ENCODE measurements at places on chromosomes 2 and 18.

DNA sequence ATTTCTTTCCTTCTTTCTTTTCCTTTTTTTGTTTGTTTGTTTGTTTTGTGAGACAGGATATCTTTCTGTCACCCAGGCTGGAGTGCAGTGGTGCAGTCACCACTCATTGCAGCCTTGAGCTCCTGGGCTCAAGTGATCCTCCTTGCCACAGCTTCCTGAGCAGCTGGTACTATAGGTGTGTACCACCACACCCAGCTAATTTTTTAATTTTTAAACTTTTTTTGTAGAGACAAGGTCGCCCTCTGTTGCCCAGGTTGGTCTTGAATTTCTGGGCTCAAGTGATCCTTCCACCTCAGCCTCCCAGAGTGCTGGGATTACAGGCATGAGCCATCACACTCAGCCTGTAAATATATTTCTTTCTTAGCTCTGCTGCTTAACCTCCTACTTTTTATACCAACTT lies 83.4 kb upstream of the CYP20A1 start:
- no peak for DNase-seq

- DNase-seq, result no peak
Measured at GRCh38 chr2:51998890-51999289, 967.0 kb upstream of the NRXN1 start.

- no peak for DNase-seq
Measured at GRCh38 chr2:96413323-96413722, 77.8 kb downstream of the NCAPH start.

GRCh38 chr18:32255570-32255969 lies 65.7 kb downstream of the MEP1B start:
- no peak for DNase-seq

GRCh38 chr2:174263997-174264396 lies 15.7 kb upstream of the OLA1 start:
- DNase-seq, result no peak

GRCh38 chr2:147512206-147512605 lies 332.6 kb upstream of the ACVR2A start:
- DNase-seq, result no peak

- DNase-seq, result no peak
Measured at GRCh38 chr2:40027968-40028367, 248.9 kb upstream of the THUMPD2 start.

- no peak for DNase-seq
Measured at GRCh38 chr18:23849141-23849540, 159.9 kb downstream of the LAMA3 start.

DNA sequence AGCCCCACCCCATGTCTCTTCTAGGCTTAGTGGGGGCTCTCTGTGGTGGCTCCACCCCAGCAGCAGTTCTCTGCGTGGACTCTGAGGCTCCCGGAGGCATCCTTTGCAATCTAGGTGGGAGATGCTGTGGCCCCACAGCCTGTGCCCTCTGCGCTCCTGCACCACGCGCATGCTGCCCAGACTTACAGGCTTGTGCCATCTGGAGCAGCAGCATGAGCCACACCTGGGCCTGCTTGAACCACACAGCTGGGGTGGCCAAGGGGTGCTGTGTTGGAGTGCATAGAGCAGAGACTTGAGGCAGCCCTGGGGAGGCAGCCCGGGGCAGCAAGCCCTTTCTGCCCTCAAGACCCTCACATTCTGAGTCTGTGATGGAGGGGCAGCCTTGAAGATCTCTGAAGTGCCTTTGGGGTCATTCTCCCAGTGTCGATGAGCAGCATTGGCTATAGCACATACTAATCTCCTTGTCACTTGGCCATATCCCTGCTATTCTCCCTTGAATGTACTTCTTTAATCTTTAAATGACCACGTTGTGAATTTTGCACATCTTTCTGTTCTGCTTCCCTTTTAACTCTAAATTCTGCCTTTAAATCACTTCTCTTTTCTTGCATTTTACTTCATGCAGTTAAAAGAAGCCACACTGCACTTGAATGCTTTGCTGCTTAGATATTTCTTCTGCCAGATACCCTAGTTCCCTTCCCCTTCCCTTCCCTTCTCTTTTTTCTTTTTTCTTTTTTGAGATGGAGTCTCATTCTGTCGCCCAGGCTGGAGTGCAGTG lies 62.4 kb downstream of the NCAPH start:
- DNase-seq, result no peak

DNA sequence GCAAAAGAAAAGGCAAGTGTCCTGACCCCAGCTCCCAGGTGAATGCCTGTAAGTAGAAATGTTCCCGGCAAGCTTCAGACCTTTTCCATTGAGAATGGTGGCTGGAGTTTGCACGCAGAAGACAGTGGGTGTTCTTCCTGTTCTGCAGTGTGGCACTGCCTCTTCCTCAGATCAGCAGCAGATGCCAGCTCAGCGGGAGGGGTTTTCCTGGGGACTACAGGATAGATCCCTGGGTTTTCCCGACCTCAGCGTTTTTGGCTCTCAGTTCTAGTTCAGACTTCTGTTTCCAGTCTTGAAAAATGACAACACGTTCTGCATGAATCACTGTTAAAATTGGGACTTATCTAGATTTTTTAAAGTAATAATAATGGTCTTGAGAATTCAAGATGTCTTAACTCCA lies 39.2 kb downstream of the GRHL1 start:
- DNase-seq, result no peak

GRCh38 chr18:22032392-22032961 lies 136.9 kb upstream of the GATA6 start:
- no peak for DNase-seq

- DNase-seq, result no peak
Measured at GRCh38 chr2:218020966-218021535, 18.3 kb upstream of the TNS1 start.

GRCh38 chr18:9055185-9055584 lies 47.3 kb upstream of the NDUFV2 start:
- no peak for DNase-seq

- DNase-seq, result peak; percentile 2
Measured at GRCh38 chr18:51235009-51235789, 37.7 kb upstream of the MEX3C start.

- DNase-seq, result no peak
Measured at GRCh38 chr2:229734410-229734809, 20.1 kb upstream of the DNER start.
